Stimulated activated CD4-positive, alpha-beta T cell treated with anti-CD3 and anti-CD28 coated beads, Interleukin-1b, Interleukin-23, amount 100 ng/mL, for 1 hour (primary cell): ENCODE measurements at places on chromosomes 7 and 10.

GRCh38 chr10:122210481-122211265, 60.4 kb upstream of the BTBD16 start:
- no peak for DNase-seq

- no peak for DNase-seq
These were observed 1.8 kb downstream of the PARP12 start for GRCh38 chr7:140060788-140061606.

- DNase-seq = no peak
These were observed 285.9 kb downstream of the ADARB2 start for GRCh38 chr10:1451362-1451888.

- DNase-seq = no peak
These were observed 27.2 kb downstream of the GRID1 start for GRCh38 chr10:86339226-86339865.

GRCh38 chr10:8987712-8988111, 933.2 kb downstream of the GATA3 start:
- DNase-seq = no peak

DNA sequence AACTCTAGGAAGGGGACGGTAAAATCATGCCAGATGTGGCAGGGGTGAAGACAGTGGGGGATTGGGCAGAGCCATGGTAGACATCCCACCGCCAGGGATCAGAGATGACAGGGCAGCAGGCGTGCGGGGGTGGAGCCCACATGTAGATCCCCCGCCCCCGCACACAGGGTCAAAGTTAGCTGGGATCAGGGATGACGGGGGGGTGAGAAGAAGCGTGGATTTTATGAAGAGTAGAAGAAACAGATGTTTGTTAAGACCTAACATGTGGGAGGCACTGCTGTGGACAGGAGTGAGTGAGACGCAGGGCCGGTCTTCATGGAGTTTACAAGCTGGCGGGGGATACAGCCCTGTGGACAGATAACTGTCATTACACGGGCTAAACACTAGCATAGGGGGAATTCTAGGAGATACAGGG, 154.0 kb upstream of the KLF14 start:
- DNase-seq = no peak

GRCh38 chr10:109727436-109727835, 195.9 kb downstream of the XPNPEP1 start:
- DNase-seq = no peak

DNA sequence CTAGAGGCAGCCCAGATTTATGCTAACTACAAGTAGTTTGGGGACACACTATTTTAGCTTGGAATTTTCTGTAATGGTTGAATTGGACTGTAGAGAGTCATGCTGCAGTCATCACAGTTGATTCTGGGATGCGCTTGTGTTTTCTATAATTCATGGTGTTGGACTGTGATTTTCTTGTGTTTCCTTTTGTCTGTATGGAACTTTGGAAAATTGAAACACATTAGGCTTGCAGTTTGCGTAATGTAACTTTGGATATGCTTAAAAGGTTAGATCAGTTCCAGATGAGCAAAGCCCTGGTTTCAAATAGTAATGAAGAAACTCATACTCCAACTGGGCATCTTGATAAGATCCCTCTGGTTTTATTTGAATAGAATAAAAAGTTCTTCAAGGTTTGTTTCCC, 502.2 kb downstream of the ARL4A start:
- no peak for DNase-seq

GRCh38 chr7:74173491-74173865, 678 bp upstream of the EIF4H start:
- DNase-seq = no peak

- DNase-seq = no peak
These were observed 31.0 kb upstream of the ABCB4 start for GRCh38 chr7:87506246-87507180.

DNA sequence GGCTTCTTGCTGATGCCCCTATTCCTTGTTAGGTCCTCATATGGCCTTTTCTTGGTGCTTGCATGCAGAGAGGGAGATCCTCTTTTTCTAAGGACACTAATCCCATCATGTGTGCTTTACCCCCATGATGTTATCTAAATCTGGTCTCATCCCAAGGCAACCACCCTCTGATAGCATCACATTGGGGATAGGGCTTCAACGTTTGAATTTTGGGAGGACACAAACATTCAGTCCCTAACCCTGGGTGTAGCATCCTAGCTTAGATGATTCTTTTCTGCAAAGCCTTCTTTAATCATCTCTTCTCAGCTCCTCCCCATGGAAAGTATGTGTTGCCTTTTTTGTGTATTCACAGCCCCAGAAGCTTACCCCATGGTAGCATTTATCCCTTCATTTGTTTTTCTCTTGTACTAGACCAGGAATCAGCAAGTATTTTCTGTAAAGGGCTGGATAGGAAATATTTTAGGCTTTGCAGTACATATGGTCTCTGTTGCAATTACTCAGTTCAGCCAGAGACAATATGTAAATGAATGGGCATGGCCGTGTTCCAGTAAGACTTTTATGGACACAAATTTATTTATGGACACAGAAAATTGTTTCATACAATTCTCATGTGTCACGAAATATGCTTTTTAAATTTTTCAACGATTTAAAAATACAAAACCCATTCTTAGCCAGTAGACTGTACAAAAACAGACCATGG, 101.5 kb upstream of the CSTF2T start:
- DNase-seq = no peak

- DNase-seq = no peak
These were observed 207.6 kb downstream of the AHR start for GRCh38 chr7:17506095-17506494.

DNA sequence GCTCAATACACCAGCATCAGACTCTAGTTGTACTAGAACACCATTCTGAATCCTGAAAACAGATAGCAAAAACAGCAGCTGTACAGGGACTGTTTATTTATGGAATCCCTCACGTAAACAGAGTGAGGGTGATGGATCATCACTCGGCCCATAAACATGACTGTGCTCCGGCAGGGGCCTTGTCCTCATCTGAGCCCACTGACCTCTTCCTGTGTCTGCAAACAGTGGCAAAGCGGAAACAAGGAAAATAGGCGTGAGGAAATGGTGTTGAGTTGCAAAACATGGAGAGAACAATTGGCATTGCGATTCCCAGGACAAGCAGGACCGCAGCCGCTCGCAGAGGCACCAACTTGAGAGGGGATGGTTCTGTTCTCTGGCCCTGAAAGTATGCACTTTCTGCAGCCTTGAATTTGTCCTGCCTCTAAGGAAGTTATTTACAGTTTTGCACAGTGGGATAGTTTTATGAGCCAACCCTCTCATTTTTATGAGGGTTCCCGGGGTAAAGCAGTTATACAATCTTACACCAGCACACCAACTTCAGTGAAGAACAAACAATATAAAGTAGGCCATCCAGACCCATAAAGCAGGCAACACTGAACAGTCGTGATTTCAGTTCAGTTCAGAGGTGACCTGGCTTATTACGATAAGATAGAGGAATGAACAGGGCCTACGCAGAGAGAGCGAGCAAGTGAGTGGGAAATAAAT, 248.0 kb upstream of the FZD8 start:
- no peak for DNase-seq

- DNase-seq = no peak
These were observed at the start of gene CDHR1 for GRCh38 chr10:84194424-84195043. Gene CDHR1 (plus strand): TSS chr10:84194537. CDS start chr10:84194761, 224 bp downstream.

DNA sequence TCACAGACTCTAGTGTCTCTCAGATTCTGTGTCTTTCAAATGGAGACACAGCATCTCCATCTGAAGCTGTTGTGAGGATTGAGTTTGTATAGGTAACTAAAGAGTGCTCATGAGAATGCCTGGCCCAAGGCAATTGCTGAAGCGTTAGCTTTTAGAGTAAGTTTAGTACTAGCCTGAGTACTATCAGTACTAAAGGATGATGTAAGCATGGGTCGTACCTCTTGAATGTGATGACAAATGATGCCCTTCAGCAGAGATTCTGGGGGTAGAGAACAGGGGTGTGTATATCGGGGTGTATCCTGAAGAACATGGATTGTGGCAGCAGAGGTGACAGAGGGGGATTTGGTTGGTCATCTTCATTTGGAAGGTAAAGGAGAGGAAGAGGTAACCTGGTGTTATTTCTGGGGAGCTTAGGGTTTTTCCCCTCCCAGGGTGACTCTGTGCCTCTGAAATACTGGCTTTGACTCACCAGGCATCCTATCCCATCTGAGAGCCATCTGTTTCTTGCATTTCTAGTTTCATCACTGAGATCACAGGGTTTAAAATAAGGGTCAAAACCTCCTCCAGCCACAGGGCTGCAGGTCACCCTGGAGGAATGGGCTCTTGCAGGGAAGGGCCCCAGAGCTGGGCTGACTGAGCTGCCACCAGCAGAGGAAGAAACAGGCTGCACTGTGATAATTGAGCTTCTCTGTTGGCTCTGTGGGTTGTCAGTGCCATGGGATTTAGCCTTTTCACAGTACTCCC, 756.0 kb downstream of the KCNMA1 start:
- DNase-seq = no peak

GRCh38 chr10:111974325-111974724, 209.2 kb downstream of the GPAM start:
- no peak for DNase-seq

DNA sequence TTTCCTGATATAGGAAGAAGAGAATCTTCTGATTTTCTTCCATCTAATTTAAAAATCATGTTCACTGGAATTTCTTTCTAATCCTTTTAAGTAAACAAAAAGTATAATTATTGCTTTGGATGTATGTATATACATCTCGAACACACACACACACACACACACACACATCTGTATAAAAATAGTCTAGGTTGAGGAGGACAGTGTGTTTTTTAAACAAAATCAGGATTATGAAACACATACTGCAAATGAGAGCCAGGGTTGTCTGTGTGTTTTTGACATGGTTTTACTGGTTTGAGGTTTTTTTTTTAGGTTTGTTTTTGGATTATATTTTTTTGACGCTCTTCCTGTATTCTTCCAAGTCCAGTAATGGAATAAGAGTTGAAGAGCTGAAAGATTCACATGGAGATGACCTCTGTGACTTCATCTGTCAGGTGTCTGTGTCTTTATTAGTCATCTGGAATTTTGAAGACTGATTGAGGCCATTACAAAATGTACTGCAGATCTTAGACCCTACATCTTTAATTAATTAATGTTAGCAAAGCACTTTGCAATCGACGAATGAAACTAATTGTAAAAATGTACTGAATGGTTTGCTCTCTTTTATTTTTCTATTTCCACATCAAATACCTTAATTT, 237.1 kb downstream of the SUGCT start:
- no peak for DNase-seq

GRCh38 chr7:101620395-101620794, 8.7 kb downstream of the MYL10 start:
- no peak for DNase-seq

DNA sequence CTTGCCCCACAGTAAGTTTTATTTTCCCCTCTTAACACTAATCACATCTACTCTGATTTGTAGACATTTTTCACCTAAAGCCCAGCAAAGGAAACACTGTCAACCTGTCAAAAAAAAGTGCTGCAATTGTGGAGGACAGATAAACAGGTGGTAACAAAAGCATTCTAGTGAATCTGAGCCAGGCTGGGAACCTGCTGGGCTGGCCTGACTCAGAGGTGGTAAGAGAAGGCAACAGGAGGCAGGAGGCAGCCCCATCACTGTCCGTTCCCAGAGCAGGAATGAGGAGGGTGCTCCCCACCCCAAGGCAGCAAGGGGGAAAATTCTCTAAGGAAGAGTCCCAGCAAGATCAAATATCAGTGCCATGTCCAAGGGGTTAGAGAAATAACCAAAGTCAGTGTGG, 19.5 kb upstream of the HERPUD2 start:
- DNase-seq = no peak

- DNase-seq = no peak
These were observed 162.6 kb downstream of the JAZF1 start for GRCh38 chr7:28018020-28018419.

GRCh38 chr7:106570948-106571418, 90.0 kb downstream of the CCDC71L start:
- DNase-seq = no peak

GRCh38 chr7:31875424-31875823, 188.4 kb downstream of the PPP1R17 start:
- no peak for DNase-seq

- DNase-seq = peak; percentile 28
These were observed 59.8 kb downstream of the COA1 start for GRCh38 chr7:43669286-43670081.

GRCh38 chr7:125173571-125173970, 243.9 kb upstream of the POT1 start:
- DNase-seq = no peak

- no peak for DNase-seq
These were observed 1.9 kb downstream of the PTEN start for GRCh38 chr10:87865241-87865881.

DNA sequence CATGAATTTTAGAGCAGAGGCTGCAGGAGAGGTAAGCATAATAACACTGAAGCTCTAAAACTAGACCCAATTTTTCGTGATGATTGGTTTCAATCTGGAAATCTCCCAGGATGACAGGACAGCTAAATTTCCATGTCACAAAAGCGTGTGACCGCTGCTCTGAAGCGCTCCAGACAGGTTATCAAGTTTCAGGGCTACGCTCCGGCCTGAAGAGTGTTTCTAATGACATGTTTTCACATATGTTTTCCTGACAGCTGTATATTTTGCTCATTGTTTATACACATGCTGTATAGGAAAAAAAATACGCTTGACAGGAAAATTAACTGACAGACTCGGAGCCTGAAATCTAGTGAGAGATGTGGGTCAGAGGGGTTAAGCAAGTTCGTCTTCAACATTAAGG, 219.8 kb upstream of the BMPER start:
- no peak for DNase-seq

DNA sequence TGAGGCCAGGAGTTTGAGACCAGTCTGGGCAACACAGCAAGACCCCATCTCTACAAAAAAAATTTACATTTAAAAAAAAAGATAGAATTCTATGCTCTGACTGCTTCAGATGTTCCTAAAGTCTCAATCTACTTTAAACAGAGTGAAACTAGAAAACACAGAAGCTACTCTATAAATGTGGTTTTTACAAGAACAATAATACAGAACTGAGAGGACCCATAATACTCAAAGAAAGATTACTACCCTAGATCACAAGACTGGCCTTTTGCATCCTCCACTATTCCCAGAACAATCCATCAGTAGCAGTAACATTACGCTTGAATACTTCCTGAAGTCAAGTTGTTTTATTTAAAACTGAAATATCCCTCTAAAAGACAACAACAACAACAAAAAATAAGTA, 119.4 kb downstream of the ZFAND4 start:
- no peak for DNase-seq
